GM03348 (cell line): ENCODE measurements at places on chromosomes 2 and 18.
A peak's percentile ranks its signal among the peaks of the same experiment; 100 is the strongest.

DNA sequence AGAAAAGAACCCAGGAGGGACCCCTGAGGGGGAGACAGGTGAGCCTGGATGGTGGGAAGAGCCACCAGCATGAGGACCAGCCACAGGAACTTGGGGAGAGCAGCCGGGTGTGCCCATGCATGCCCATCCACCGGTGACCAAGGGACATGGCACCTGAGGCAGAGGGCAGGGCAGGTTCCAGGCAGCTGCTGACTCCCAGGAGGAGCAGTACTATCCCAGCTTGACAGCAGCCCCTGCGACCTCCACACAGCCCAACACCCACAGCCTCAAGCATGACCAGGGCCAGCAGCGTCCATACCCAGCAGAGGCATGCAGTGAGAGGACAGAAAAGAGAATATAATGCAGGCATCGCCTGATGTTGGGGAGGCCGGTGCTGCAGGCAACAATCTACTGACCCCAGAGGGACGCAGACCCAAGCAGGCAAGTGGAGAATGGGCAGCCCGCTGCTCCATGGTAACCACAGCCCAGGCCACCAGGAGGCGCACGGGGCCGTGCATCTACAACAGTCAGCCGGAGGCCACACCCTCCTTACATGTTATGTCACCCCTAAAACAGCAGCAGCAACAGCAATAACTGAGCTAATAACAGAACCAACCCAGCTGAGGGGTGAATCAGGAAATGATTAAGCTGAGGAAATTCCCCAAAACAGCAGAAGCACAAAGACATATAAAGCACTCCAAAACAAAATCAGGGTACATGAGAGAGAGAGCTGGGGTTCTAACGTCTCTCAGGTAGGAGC, 44.1 kb downstream of the ANKMY1 start:
- DNase-seq = peak; percentile 96

DNA sequence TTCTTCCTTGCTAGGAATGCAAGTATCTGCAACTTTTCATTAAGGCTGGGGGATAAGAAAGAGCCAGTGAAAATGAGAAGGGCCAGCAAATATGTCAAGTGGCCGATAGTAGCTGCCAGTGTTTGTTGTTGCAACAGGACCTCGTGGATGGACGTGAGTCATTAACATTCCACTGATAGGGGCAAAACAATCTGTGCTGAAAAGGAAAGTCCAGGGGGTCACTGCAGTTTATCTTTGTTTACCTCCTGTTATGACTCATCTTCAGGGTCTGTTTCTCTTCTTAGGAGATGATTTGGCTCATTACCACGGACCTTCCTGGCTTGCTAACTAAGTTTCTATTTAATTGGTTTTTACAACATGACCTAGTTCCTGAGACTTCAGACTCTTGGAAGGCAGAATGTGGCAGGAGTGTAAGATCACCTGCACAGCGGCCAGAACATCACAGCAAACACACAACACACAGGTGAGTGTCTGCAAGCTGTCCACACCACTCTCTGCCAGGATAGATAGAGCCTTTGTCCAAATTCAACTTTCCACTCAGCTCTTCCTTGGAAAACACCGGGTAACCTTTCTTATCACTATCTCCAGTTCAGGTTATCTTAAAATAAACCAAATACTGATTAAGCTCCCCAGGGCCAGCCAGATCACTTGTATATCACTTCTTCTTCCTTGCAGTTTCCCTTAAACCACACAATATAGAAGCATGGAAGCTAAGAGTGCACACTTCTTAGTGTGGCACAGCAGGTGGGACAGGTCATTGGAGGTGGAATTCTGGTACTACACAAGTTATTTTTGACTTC, 157.5 kb upstream of the LMAN1 start:
- peak; percentile 74 for DNase-seq

GRCh38 chr18:58464104-58464625, 164.7 kb downstream of the ALPK2 start:
- DNase-seq = no peak

DNA sequence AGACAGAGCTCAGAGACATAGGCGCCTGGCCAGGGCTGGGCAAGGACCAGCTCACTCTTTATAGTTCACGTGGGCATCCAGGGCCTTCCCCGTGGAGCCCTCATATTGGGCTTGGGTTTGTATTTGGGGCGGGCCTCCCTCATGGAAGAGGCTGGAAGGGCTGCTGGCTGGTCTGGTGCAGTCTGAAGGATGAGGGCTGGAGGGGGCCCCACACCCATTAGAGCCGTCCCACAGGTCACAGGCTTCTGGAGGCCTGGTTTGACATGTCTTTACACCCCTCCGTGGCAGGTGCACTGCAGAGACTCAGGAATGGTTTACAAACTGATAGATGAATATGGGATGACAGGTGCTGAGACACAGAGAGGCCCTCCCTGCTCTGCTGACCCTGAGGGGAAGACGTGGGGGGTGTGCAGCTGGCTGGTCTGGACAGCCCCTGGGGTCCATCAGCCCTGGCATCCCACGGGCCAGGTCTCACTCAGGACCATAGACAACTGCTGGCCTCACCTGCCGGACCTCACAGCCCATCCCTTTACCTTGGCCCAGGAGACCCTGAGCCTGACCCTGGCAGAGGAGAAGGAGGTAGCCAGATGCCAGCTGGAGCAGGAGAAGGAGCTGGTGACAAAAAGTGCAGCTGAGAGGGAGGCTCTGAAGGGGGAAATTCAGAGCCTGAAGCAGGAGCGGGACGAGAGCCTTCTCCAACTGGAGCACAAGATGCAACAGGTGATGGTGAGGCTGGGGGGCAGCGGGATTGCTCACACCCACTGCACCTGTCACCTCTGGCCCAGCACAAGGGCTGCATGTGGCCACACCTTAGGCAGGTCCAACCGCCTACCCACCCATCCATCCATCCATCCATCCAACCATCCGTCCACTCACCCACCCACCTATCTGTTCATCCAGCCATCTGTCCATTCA, 43.9 kb downstream of the CROCC2 start:
- DNase-seq = no peak

GRCh38 chr2:173647681-173648311, 293.1 kb downstream of the CDCA7 start:
- DNase-seq = peak; percentile 9

GRCh38 chr2:74556831-74557370, 2.4 kb downstream of the DOK1 start:
- DNase-seq = no peak

- peak; percentile 12 for DNase-seq
Observed at GRCh38 chr2:174312581-174313234, 22.0 kb upstream of the SP9 start.

DNA sequence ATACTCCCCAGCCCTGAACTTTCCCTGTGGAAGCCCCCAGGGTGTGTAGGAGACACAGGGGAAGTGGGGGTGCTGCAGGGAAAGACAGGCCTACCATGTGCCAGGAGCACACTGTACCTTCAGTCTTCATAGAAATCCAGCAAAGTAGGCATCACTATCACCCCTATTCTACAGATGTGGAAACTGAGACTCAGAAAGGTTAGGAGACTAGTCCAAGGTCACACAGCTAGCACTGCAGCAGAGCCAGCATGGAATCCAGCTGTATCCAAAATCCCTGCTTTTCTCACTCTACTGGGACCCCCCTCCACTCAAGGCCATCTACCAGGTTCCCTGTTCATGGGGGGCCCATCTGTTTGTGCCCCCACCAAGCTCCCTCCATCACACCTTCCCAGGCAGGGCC, 6.8 kb downstream of the DNPEP start:
- no peak for DNase-seq

- DNase-seq = peak; percentile 75
Observed at GRCh38 chr2:199739413-199740110, 111.4 kb downstream of the FTCDNL1 start.

- DNase-seq = no peak
Observed at GRCh38 chr2:72057308-72057707, 90.4 kb downstream of the CYP26B1 start.

GRCh38 chr2:72276356-72276755, 128.7 kb upstream of the CYP26B1 start:
- no peak for DNase-seq

DNA sequence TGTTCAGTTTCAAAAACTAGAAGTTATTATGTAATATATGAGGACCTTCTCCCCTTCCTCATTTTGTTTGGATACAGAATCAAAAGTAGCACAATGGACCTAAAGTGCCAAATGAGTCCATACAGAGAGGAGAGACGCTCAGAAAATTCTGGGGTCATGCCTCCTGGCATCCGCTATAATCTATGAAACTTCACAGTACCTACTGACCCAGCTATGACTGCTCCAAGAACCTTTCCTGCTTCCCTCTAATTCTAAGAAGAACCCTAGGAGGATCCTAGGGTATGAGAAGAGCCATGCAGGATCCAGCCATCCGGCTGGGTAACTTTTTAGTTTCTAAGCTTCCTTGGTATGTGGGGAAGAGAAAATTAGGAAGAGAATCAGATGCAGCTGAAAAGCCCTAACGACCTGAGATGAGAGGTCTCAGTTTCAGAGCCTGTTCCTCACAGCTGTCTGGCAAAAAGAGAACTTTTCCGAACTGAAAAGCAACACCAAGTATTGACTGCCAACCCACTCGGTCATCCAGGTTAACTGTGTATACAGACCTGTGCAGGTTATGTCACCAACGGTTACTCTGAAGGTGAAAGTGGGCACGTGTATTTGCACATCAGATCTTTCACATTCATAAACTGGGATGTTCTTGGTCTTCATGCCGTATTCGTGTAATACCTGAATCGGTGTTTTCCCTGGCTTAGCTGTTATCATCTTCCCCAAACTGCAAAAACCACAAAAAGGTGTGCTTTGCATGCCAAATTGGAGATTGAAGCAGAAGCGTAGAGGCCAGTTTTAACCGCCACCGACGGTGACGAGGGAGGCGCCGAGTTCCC, 1.1 kb downstream of the PRKRA start:
- peak; percentile 9 for DNase-seq

DNA sequence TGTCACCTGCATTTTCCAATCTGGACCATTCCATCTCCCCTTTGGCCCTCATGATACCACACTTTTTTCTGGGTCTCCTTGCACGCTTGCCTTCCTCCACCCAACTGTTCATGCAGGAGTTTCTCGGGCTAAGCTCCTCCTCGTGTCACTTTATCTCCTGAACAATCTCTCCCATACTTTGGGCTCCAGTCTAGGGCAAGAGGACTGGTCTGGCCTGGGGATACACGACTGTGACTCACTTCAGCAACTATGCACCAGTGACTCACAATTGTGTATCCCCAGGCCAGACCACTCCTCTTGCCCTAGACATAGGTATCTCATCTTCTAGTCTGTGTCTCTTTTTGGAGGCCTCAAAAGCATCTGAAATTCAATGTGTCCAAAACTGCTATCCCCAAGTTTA, 149.4 kb upstream of the PTPRM start:
- peak; percentile 38 for DNase-seq

DNA sequence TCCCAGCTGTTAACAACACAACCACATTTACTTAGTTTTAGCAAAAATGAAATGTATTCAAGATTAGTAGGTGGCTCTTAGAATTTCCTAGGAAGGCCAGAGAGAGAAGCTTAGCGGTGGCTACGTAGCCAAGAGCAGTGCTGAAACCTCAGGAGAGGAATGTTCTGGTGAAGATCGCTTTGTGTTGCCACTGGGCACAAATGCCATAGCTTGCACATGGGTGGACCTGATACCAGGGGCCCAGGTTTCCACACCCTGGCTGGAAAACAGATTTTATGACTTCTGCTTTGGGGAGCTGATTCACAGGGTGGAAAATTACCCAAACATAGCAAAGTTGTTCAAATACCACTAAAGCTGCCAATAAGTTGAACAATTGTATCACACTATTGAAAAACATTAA, 43.4 kb downstream of the THUMPD2 start:
- peak; percentile 29 for DNase-seq

DNA sequence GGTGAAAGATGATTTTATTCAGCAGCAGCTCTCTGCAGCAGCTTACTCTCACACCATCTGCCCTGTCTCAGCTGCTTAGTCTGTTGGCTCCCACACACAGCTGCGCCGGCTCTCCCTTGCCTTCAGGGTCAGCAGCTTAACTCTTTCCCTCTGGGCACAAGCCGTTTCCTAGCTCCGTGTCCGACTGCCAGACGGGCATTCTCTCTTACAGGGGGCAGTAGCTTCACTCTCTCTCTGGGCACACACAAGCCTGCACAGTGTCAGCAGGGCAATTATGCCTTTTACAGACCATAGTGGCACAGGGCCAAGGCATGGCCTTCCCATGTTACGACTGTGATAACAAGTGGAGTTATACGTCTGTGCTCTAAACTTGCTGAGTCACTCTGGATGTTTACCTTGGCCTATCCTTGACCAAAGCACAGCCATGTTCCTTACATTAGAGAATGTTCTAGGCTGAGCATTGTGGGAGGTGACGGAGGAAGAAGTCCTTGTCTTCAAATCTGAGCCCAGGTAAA, 31.7 kb downstream of the PCARE start:
- DNase-seq = no peak

- DNase-seq = peak; percentile 19
Observed at GRCh38 chr2:196925051-196925767, 1.3 kb downstream of the PGAP1 start.

DNA sequence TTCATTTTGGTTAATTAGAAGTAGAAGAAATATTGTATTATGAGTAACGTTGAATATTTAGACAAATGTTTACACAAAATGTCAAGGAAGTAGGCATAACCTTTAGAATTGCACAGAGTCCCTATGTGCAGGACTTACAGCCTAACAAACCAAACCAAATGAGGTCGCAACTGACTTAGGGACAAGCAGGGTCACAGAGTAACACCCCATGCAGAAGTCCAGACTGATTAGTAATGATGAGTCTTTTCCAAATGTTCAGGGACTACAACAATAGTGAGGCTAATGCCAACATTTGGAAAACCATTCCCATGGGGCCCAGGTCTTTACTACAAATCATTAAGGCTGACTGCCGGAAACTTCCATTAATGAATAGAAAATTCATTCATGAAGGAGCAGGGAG, 452.5 kb upstream of the CHAC2 start:
- DNase-seq = no peak

GRCh38 chr18:6729247-6730091, at the start of gene ARHGAP28:
ARHGAP28 (plus strand) TSS chr18:6729716; CDS start chr18:6729822, 106 bp downstream.
- peak; percentile 84 for DNase-seq

- no peak for DNase-seq
Observed at GRCh38 chr2:220191031-220191430, 563.6 kb downstream of the SLC4A3 start.

- DNase-seq = no peak
Observed at GRCh38 chr2:101811226-101812015, 113.9 kb downstream of the MAP4K4 start.

DNA sequence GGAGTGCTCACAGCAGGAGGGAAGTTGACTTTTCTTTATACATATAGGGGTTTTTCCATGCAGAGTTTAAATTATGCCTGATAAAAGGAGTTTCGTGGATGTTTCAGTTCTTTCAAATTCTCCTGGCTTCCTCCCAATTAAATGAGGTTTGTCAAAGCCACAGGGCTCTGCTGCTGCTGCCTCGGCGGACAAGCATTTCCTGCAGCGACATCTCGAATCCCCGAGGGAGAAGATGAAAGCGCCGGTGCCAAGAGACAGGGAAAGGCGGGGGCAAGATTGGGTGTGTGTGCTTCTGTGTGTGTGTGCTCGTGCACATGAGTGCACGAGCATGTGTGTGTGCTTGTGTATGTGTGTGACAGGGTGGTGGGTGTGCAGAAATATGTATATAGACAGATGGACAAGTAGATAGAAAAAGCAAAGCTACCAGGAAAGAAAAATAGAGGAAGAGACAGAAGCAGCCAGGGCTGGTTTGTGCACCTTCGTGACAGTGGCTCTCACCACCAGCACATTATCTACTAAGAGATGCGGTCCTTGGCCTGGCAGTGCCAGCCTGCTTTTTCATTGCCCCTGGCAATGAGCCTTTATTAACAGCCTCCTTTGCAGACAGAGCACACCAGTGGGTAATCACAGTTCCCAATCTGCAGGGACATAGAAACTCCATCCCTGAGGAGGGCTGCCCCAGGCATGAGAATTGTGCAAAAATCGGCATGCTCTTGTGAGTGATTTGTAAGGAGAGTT, 76.2 kb downstream of the CDK15 start:
- DNase-seq = peak; percentile 55

GRCh38 chr2:201471732-201472393, 20.3 kb downstream of the STRADB start:
- DNase-seq = peak; percentile 34
